Mucosa of gallbladder (tissue), 1 donor: ENCODE measurements at places on chromosomes 7 and 10. TPM values are rescaled to one million over a fixed set of nuclear protein-coding genes. Genes with fewer than 3 reads are reported as not detected.
A peak's percentile ranks its signal among the peaks of the same experiment; 100 is the strongest.

DNA sequence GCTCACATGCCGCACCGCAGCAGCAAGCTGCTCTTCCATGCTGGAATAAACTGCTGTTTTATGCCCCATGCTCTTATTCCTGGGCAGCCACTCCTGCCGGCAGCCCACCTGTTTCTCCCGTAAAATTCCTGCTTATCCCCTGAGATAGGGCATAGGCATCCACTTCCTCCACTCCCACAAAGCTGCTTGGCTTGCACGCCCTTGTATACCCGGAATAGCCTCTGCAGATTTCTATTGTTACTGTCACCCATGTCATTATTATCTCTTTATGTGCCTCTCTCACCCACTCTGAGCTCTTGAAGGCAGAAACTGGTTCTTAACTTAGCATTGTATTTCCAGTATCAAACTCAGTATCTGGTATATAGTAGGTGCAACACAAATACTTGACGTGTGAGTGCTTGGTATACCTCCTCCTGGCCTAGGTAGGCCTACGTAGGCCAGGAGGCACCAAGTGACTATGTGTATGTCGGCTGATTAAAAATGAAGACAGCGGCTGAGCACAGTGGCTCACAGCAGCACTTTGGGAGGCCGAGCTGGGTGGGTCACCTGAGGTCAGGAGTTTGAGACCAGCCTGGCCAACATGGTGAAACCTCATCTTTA is 193.4 kb downstream of the CCDC3 start:
- DNase-seq: no peak

DNA sequence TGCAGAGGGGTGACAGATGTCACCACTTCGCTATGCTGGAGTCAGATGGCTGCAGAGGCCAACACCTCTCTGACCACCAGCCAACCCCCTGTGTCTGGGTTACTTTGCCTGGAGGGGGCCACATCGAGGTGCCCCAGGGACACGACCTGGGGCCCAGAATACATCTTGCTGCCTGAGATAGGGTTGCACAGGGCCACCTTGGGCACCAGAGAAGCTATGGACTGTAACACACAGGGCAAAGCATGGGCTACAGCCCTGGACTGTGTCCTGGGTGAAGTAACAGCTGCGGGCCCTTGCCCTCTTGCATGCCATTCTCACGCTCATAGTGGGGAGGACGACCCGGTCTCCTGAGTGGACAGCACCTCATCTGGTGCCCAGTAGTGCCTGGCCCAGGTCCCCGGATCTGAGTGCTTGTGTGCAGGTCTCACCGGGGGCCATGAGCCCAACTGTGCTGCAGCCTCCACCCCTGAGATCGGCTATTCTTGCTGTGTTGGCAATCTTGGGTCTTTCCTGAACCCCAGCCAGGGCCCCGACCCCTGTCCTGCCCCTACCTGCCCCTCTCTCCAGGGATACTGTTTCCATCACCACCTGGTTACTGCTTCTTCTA is 115.2 kb upstream of the GDF10 start:
- no peak for DNase-seq

- DNase-seq: no peak
Measured at GRCh38 chr7:125848157-125848556, 918.5 kb upstream of the POT1 start.

DNA sequence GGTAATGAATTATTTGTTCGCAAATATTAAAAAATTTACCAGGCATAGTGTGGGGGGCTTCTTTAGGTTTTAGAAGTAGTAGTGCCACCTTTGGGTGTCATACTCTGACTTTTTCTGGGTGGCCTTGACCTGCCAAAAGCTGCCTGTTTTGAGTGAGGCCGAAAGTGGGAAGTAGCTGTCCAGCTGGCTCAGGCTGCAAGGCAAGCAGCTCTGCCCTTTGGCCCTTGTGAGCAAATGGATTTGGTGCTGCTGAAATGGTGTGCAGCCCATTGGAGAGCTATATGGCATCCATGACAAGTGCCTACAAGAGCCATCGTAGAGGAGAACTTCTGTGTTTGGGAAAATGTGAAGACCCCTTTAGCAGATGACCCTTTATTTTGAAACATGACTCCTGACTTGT is 20.2 kb upstream of the ICA1 start:
- DNase-seq: no peak

DNA sequence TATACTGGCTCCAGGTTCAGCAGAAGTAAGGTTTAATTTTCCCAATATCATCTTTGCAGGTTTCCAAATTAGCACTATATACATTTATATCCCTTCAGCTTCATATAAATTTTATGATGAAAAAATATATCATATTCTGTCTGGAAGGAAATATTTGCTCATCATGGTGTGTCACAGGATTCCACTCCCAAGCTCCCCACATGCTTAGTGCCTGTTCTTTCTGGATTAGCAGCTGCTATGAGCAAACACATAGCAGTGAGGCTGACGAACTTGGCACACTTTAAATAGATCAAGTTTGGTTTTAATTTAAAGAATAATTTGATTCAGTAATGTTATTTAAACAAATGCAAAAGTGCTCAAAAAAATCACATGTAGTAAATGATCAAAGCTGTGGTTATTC is 251.9 kb downstream of the AGMO start:
- no peak for DNase-seq

DNA sequence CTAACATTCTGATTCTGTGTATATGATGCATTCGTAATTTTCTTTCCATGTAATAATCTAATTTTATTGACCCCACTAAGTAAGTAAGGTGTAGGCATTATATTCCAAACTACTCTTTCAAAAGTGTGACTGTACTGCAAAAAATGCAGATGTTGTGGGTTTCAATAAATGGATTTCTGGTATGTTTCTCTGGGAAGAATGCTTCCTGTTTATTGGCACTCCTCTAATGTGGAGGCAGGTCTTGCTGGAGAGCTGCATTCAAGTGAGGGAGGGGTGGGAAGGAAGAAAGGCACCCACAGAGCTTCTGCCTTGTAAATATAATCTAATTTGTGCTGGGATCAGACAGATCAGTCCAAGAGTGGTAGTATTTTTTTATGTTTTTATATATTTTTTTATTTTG is 23.9 kb downstream of the ST7 start:
- DNase-seq: no peak

The METTL27 gene
- total RNA-seq: 3.1 TPM

DNA sequence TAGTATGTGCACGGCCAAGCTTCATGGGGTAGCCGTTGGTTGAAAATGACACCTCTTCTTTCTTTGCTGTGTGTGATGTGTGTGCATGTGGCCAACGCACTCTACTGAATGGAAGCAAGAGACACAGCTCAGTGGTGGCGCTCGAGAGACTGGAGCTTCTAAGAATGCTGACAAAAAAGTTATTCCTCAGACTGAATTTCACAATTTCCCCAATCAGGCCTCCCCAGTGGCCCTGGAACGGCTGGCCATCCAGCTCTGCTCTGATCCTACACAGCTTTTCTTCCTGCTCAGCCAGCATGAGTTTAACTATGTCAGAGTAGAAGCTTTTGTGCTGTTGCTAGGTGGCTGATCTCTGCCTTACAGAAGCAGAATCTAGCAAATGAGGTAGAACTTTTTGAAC is 186.7 kb upstream of the PLXDC2 start:
- peak; percentile 54 for DNase-seq

- DNase-seq: no peak
Measured at GRCh38 chr10:110962443-110962842, 43.0 kb downstream of the SHOC2 start.

The MYL10 gene
- total RNA-seq: not detected

- peak; percentile 42 for DNase-seq
Measured at GRCh38 chr7:48299580-48300169, 128.4 kb downstream of the ABCA13 start.

The PON1 gene
- 8.9 TPM for total RNA-seq

The VGF gene
- total RNA-seq: 0.29 TPM

GRCh38 chr7:83305027-83305426 is 142.3 kb upstream of the PCLO start:
- no peak for DNase-seq

The CCDC186 gene
- total RNA-seq: 27.7 TPM

- no peak for DNase-seq
Measured at GRCh38 chr10:98572594-98572993, 125.9 kb upstream of the HPS1 start.

GRCh38 chr7:7642081-7642480 is 1.5 kb downstream of the UMAD1 start:
- no peak for DNase-seq

The EIF3B gene
- 94.7 TPM for total RNA-seq

- no peak for DNase-seq
Measured at GRCh38 chr7:135842446-135843179, 94.0 kb upstream of the FAM180A start.

GRCh38 chr10:19824381-19825342 is 8.4 kb downstream of the PLXDC2 start:
- no peak for DNase-seq

DNA sequence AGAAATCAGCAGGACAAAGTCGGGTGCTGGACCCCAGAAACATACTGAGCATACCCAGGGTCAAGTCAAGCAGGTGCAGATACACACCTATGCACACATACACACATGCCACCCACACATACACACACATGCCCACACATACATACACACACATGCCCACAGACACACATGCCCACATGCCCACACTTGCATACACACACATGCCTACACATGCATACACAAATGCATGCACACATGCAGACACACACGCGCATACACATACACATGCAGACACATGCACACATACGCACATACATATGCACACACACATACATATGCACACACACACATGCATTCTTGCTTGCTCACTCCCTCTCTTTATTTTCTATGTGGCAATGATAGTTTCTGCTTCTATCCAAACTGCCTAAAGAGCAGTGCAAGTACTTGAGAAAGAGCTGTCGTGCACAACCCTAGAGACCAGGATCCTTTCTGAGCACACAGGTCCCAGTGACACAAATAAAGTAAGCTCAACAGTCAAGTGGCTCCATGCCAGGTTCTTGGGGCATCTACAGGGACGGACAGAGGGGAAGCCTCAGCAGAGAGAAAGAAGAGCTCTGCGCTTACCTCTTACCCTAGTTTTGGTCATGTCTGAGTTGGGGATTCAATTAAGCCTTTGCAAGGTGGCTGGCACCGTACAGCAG is 83.7 kb downstream of the EBF3 start:
- DNase-seq: no peak

- no peak for DNase-seq
Measured at GRCh38 chr7:99096124-99096887, 47.6 kb downstream of the SMURF1 start.

DNA sequence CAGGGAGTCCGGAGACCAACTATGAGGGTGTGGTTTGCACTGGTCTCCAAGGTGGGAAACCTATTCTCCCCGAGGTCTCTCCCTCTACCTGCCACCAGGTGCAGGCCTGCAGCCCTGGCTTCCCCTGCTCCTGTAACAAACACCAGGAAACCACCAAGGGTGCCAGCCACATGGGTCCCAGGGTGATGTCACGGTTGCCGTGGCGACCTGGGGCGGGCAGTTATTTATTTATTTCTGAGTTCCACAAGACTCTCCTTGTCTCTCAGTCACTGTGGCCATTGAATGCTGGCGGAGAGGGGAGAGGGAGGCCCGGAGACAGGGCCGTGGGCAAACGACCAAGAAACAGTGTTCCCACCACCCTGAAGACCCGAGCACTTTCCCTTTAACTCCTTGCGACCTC is 27.0 kb downstream of the MMD2 start:
- peak; percentile 56 for DNase-seq

The GPER1 gene
- 4.7 TPM for total RNA-seq

- no peak for DNase-seq
Measured at GRCh38 chr10:23818484-23818883, 379.6 kb downstream of the OTUD1 start.

The OR9A2 gene
- not detected for total RNA-seq

The HKDC1 gene
- total RNA-seq: 41.2 TPM

GRCh38 chr7:129163875-129164544 is 19.5 kb downstream of the TSPAN33 start:
- no peak for DNase-seq

The HMX3 gene
- 1.6 TPM for total RNA-seq
